Mammary epithelial cell (primary cell): ENCODE measurements at places on chromosomes 7 and 10.

DNA sequence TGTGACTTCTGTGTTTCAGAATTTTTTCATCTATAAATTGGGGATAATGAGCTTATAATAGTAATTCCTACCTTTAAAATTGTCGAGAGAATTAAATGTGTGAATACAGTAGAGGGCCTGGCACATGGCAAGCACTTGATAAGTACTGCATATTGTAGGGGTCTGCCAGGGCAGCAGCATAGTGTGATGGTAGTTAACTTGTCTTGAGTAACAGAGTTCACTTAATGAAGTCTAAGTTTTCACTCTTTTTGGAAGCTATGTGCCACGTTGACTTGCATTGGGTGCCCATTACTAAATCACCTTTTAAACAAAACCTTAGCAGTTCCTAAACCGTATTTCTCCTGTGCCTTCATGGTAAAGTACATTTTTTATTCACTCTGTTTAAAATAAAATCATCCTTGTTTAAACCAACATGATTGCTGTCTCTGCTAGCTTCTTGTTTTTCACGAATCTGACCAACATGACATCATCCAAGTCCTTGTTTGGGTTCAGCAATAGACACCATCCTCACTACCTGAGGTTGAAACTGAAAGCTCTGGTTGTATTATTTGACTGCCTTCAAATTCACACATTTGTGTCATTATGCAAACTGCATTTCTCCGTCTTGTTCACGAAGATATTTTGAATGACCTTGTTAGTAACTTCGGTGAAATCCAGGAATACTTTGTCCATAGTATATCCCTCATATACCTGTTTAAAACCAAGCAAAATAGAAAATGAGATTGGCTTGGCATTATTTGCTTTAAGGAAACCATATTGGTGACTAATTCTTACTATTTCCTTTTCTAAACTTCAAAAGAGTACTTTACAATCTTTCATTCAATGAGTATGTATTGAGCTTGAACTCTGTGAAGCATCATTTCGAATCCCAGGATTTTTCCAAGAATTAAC lies 340.2 kb downstream of the SUGCT start:
- DNase-seq: no peak

DNA sequence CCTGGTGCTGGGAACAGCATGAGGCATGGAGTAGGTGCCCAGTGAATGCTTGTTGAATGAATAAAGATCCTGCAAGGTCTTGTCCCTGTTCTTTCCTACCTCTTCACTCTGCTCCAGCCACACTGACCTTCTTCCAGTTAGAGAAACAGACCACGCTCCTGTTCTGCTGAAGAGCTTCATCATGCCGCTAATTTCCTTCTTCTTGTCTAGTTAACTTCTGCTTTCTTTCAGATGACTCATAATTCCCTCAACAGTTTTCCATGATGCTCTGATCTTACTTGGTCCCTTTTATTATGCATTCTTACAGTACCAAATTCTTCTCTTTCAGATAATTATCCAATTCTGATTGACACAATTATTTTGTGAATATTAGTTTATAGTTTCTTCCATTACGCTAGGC lies 59.5 kb upstream of the C1QL3 start:
- DNase-seq: no peak

GRCh38 chr10:104123397-104123796 lies 1.4 kb downstream of the SFR1 start:
- peak; percentile 20 for DNase-seq

GRCh38 chr10:4088354-4089066 lies 303.5 kb upstream of the KLF6 start:
- no peak for DNase-seq

- no peak for DNase-seq
These were observed 30.5 kb downstream of the KAT6B start for GRCh38 chr10:74856940-74857339.

DNA sequence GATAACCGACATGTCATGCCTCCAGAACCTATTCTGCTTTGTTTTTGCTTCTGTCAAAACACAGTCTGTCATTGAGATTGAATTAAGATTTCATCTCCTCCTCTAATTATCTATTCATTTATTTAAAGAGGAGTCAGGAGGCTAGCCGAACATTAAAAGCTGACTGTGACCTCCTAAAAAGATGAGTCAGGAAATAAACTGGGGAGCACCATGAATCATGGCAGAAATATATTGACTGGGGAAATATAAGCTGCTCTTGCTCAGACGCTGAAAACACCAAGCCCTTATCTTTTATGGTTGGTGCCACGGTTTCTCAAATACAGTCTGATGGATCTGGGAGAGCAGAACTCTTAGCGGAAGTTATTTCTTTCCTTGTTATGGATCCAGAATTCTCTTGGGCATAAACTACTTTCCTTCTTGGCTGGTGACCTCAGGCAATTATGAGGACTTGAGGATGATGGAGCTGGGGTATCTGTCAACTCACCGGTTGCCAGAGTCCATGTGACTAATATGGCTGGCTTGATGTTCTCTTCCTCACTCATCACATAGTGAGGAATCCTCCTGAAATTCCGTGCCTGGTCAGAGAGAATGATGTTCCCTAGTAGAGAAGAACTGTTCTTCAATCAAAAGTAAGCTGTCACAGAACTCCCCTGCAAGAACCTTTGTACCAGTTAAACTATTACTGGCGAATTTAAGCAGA lies 307.6 kb upstream of the PHYHIPL start:
- DNase-seq: no peak

GRCh38 chr10:34689053-34689452 lies 126.0 kb downstream of the PARD3 start:
- DNase-seq: no peak

GRCh38 chr7:112372101-112372500 lies 78.2 kb upstream of the IFRD1 start:
- no peak for DNase-seq

DNA sequence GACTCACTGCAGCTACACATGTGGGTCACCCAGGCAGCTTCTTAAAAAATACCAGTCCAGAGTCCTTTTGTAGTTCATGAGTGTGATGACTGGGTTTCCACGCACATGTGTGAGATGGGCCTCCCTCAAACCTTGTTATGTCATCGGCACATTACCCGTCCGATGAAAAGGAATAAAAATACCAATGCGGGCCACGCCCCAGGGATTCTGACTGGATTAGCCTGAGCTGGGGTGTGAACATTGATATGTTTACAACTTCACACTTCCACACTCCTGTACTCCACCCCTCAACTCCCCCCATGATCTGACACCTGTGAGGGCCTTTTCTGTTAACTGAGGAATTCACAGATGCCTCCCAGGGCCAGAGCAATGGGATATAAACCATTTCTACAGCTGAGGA lies 6.2 kb downstream of the SLC29A3 start:
- DNase-seq: no peak

GRCh38 chr7:26346611-26347203 lies 55.0 kb downstream of the SNX10 start:
- DNase-seq: peak; percentile 94

GRCh38 chr7:120856621-120857352 lies 1.2 kb downstream of the TSPAN12 start:
- DNase-seq: peak; percentile 2

DNA sequence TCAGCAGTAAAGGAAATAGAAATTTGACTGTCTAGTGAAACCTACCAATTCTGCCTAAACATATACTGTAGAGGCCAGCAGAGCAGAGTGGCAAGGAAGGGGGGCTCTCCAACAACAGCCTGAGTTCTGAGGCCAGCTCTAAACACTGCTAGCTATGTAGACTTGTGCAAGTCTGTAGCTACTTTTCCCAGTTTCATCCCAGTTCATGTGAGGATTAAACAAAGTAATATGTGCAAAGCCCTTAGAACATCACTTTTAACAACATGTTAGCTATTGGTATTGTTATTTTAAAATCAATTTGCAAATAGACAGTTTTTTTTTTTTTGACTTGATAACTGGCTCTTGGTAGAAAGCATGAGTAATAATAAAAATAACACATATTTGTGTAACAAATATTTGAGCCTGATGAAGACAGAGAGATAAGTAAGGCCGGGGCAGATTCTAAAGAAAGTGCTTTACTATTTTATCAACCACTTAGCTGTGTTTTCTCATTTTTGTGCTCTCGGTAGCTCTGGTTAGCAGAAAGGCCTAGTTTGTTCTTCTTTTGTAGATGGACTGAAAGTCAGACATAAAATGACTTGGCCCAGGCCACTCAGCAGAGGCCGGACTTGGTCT lies 9.3 kb downstream of the CHST12 start:
- DNase-seq: no peak
